ENCODE measurements at places on chromosomes 2 and 18. TPM values are rescaled to one million over a fixed set of nuclear protein-coding genes. Genes with fewer than 3 reads are reported as not detected.
A peak's percentile ranks its signal among the peaks of the same experiment; 100 is the strongest.

Gene PROKR1
- total RNA-seq, result not detected

DNA sequence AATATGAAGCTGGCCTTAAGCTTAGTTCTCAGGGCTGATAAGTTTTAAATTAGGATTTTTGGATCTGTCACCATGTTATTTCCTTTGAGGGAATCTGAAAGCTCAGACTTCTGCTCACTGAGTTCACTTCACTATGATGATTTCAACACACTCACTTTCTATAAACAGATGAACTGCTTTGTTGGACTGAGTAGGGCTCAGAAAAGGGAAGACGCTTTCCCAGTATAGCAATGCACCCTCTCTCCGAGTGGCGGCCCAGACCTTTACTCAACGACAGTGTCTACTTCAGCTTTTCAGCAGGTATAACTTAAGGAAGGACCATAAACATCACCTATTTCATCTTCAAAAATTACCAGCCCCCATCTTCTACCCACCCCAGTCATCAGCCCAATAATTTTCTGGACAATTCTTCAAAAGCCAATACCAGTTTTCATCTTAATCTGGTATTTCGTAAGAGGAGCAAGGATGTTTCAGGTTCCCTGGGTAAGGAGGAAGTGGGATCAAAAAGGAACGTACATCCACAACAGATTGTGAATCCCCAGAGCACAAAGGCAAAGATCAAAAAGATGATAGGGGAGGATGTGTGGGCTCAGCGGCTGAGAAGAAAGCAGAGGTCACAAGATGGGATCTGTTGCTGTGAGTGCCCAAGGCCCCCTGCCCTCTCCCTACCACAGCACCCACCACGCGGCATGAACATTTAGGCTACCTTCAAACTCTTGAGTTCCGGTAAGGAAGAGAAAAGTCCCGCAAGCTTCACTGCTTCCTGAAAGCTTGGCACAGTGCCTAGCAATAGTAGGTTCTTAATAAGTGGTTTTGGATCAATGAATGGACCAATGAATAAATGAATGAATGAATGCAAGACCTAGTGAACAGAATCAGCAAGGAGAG, 41.9 kb downstream of the LPIN2 start:
- no peak overlapping the region for H3K27ac ChIP-seq
- no peaks in the 10 kb centered on the region for H3K27me3 ChIP-seq
- no peaks in the 10 kb centered on the region for H3K36me3 ChIP-seq

Gene GRB14
- 16.8 TPM for total RNA-seq

DNA sequence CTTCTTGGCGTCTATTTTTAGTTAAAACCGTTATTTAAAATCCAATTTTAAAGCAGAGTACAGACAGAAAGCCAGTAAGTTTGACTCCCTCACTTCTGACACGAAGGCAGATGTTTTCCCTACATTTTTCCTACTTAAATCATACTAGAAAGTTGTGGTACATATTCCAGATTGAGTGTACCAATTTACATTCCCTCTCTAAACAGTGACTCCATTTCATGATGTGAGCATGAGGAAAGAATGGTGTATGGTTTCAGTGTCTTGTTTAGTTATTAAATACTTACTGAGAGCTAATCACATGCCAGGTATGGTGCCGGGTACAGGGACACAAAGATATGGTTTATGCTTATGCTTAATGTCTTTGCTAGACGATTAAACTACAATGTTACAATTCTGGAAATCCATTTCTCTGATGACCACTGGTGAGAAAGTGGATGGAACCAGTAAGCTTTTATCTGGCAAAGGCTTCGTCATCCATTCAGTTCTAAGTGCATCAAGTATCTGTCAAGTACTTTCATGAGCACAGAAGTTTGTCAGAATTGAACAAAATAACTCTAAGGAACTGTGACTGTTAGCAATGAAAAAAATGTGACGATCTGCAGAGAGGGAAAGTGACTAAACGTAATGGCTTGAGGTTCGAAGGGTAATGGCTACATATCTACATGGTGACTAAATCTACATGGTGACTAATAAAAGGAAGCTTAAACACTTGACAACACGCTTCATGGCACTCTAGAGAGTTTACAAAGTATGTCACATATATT, 25.7 kb downstream of the MAP4K3 start:
- no peak overlapping the region for H3K4me3 ChIP-seq
- no peaks in the 10 kb centered on the region for H3K27me3 ChIP-seq
- no peak for DNase-seq
- H3K27ac ChIP-seq, result no peak overlapping the region
- no peaks in the 10 kb centered on the region for H3K36me3 ChIP-seq

Gene PPM1B
- total RNA-seq, result 69.5 TPM

GRCh38 chr18:37254236-37254754, 311.3 kb downstream of the CELF4 start:
- H3K27me3 ChIP-seq, result peaks cover 71% of the 10 kb centered on the region
- peak overlapping the region; percentile 36 for H3K4me3 ChIP-seq
- H3K27ac ChIP-seq, result no peak overlapping the region

DNA sequence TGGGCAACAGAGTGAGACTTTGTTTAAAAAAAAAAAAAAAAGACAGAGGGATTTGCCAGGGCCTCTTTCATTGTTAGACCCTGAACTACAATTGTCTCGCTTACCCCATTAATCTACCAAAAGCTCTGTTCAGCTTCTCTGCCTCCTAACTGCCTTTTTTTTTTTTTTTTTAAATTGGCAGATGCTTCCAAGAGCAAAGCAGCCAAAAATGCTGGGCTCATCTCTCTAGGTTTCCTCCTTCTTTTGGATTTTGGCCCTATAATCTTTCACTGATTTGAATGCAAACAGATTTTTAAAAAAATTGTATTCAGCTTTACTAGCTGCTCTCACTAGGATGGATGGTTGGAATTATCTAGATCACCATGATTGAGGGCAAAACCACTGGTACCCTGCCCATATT, 33.2 kb upstream of the RAPGEF4 start:
- no peak overlapping the region for H3K4me3 ChIP-seq
- H3K36me3 ChIP-seq, result no peaks in the 10 kb centered on the region
- DNase-seq, result no peak
- H3K4me1 ChIP-seq, result no peaks in the 10 kb centered on the region
